ENCODE measurements at places on chromosomes 12 and 14.

DNA sequence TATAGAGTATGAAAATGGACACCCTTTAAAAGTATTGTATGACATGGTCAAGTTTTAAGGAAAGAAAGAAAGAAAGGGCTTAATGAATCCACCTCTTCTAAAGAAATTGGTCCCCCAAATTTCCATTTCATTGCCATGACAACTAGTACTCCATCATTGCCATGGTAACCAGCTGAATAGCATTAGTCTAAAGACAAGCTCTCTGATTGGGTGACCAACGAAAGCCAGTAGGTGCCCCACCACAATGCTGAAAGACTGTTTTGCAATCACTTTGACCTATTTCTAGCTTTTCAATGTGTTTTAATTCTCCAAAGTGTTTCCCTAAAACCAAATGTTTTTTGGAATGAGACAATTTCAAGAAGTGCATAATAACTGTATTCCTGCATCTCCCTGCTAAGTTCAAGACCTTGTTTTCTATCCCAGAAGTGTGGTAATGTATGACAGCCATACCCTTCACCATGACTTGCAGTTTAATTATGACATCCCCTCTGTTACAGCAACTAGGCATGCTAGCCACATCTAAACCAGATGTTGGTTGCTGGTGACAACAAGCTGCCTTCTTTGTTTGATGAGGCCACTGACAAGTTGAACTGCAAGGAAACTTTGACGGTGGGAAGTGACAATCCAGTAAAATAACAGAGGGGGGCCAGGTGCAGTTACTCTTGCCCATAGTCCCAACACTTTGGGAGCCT lies 46.7 kb downstream of the KICS2 start:
- DNase-seq, result peak; percentile 82

DNA sequence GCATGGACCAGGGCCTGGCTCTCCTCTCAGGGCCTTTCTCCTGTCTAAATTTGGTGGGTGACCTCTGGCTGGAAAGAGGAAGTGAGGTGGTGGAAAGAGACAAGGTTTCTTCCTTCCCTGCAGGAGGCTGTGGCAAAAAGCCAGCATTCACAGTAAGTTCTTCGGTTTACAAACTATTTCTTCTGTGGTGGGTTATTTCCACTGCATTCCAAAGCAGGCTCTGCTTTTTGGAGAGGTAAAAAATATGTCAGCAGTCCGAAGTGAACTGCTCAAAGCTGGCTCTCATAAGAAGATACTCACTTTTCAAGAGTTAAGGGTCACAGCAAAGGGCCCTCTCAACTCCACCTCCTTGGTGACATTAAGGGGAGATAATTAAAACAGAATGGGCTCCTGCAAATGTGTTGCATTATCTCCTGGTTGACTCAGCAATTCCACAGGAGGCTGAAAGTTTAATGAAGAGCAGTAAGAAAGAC lies 48.9 kb upstream of the POC1B start:
- DNase-seq, result peak; percentile 28

- no peak for DNase-seq
Observed at GRCh38 chr14:83483063-83483462, 1949.4 kb upstream of the SEL1L start.

- no peak for DNase-seq
Observed at GRCh38 chr12:112898380-112898779, 8.4 kb upstream of the OAS1 start.

DNA sequence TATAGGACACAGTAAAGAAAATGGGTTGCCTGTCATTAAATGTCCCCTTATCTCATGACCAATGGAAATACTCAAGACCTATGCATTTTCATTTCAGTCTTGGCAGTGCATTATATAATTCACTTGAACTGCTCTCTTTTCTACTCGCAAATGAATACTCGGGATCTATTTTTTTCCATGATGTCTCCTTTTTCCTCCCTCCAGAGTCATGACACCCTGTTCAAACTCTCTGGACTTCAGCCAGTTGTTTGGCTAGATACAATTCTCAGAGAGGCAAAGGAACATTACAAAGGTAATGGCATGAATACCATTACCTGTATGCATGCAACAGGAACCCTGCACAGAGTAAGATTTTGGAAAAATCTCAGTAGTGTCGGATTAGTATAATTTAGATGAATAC lies 130.9 kb downstream of the GPR135 start:
- DNase-seq, result no peak

DNA sequence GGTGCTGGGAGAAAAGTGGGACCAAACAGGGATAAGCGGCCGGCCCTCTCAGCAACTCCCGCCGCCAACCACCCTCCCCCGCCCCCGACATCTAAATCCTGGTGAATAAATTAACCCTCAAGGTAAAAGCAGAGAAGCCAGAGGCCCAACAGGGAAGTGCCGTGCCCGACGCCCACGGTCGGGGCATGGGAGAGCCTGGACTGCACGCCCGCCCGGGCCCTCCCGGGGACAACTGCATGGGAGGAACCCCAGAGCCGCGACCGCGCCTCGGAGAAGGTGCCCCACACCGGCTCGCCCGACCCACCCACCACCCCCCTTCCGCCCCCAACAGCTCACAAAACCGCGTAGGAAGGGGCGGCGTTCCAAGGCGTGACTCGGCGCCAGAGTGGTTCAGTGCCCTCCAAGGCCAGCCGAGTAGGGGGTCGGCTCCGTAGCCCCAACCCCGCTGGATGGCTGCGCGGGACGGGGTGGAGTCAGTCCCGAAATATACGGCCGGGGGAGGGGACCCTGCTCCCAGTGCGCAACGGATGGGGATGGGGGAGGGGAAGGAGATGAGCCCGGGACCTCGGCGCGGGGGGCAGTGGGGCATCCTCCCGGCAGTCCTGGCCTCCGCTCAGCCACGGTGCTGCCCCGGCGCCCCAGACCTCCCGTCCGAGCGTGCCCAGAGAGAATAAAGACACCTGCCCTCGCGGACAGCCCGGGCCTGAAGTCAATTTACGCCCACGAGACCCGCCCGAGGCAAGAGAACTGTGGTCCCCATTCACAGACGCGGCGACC lies 732 bp downstream of the SLC25A29 start:
- no peak for DNase-seq

DNA sequence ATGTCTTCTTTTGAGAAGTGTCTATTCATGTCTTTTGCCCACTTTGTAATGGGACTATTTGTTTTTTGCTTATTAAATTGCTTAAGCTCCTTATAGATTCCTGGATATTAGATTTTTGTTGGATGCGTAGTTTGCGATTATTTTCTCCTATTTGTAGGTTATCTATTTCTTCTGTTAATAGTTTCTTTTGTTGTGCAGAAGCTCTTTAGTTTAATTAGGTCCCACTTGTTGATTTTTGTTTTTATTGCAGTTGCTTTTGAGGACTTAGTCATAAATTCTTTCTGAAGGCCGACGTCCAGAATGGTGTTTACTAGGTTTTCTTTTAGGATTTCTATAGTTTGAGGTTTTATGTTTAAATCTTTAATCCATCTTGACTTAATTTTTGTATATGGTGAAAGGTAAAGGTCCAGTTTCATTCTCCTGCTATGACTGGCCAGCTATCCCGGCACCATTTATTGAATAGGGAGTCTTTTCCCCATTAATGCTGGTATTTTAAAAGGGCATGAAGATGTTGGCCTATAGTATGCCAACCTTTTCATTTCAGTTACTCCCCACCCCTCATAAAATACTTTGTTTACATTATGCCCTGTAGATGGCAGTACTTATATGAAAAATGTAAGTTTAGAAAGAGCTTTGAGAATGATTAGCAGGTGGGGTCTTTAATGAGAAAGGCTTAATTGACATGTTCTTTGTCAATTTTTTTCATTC lies 62.9 kb upstream of the PSMA6 start:
- no peak for DNase-seq

- no peak for DNase-seq
Observed at GRCh38 chr14:41604721-41605531, 1.8 kb upstream of the LRFN5 start.

- DNase-seq, result no peak
Observed at GRCh38 chr14:96207686-96208085, 3.0 kb downstream of the BDKRB2 start.

DNA sequence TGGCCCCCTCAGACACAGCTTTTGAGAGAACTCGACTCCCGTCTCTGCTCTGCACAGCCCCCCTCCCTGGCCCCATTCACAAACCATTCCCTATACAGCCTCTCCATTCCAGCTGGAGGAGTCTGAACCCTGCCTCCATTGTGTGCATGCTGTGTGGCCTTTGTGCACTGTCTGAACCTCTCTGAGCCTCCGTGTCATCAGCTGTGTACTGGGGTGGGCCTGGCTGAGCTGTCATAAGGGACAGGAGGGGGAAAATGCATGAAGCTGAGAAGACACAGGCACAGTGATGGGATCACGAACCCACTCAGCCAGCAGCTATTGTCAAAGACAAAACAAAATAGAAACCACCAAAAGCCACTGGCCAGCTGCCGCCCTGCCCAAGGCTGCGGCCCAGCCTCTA lies 130.8 kb downstream of the RFLNA start:
- no peak for DNase-seq

DNA sequence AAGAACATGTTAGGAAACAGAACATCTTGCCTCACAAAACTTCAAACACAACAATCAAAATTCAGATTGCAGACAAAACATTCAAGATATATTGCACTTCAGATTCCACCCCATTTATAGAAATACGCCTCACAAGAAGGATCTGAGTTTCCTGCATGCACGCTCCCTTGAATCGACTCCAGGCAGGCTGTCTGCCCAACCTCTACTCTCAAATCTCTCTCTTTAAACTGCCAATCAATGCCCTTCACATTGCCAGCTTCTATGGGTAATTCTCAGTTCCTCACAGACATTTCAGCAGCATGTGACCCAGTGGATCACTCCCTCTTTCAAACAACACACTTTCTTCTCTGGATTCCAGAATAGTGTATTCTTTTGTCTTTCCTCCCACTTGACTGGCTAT lies 184.1 kb downstream of the PRKD1 start:
- no peak for DNase-seq

DNA sequence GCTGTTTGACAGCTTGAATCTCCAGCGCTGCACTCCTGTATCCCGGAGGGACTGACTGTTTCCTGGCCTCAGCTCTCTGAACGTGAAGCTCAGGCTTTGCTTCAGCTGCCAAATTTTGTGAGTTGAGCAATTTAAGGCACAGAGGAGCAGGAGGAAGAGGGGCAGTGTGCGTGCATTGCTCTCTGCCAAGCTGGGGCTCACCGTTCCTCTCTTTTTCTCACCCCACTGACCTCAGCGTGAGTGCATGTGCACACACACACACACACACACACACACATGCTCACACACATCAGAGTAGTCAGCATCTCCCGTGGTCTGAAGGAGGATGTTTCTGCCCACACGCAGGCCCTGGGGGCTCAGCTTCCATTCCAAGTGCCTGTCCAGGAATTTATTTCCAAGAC lies 27.8 kb upstream of the BDKRB2 start:
- no peak for DNase-seq

DNA sequence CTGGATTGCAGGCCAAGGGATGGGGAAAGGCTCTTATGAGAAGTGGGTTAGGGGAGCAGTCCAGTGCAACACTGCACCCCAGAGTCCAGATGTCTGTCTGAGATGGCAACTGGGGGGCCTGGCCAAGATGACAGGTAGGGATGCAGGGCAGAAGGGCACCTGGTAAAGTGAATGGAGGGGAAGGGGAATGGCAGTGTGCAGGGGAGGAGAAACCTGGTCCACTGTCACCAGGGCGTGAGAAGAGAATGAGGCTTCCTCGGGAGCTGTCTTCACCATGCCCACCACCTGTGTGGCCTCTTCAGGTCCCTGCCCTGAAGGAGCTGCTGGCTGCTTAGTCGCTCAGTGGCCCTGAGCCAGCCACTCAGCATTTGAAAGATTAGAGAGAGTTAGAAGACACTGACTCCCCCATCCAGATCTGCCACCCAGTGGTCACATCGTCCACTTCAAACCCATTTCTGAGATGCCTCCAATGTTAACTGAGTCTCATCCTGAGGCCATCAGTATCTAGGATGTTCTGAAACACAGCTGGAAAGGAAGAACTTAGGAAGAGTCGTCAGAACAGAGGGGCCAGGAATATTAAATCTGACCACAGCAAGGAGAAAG lies 57.3 kb downstream of the PLEKHG3 start:
- no peak for DNase-seq

DNA sequence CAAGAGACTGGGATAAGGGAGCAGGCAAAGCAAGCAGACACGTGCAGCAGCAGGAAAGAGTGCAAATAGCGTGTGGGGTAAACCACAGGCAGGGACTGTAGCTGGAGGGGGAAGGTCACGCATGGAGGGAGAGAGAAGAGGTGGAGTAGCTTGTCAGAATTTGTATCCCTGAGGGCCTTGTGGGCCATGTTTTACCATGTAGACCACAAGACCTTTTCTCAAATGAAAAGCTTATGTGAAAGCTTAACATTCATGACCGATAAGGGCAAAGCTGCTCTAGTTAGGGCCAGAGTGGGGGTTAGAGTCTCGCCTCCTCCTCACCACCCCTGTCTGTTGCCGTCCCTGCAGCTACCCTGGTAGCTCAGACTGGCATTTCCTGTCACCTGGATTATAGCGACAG lies 152.9 kb upstream of the E2F7 start:
- DNase-seq, result no peak

DNA sequence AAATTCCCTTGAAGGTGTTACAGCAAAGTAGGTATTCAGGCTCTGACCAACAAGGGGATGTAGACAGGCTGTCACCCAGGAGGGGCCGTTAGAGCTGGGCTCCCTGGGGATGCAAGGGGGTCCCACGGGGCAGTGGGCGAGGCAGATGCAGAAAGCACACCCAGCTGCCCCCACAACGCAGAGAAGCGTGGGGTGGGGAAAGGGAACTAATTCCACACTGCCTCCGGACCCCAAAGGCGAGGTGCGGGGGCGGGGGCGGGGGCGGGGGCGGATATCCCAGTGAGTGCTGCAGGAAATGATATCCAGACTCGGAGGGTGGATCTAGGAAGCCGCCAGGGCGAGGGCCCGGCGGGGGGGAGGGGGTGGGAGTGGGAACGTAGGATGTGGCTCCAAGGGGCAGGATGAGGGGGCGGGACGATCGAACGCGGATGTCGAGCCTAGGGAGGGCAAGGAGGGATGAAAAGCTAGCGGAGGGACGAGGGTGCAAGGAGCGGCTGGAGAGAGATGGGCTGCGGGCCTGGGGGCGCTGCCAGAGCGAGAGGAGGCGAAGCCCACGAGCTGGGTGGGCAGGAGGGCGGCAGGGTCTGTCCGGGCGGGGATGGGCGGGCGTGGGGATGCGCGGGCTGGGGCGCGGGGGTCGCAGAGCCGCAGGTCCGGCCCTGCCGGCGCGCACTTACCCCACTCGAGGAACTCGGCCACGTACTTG lies 874 bp downstream of the CDC42BPB start:
- no peak for DNase-seq

DNA sequence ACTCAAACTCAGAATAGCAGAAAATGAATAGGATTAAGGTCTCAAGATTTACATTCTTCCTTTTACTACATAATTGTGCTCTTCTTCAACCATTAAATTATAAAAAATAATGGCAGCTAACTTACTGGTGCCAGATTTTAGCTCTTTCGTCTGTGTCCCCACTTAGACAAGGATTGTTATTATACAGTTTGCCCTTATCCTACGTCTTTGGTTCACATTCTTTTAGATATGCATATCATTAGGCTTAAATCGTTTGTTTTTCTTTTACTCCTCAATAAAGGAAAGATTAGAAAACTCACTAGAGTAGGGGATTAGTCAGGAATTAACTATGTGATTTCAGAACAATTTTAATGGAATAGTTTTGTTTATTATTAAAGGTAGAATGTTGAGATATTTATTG lies 129.6 kb upstream of the GARIN2 start:
- DNase-seq, result no peak

- DNase-seq, result no peak
Observed at GRCh38 chr14:97523936-97524335, 726.8 kb downstream of the VRK1 start.

- DNase-seq, result no peak
Observed at GRCh38 chr12:112907415-112908157, 824 bp downstream of the OAS1 start.

GRCh38 chr12:68402422-68402821 lies 70.3 kb upstream of the MDM1 start:
- no peak for DNase-seq

Measured in HL-60 (cell line).